ENCODE measurements at places on chromosomes 12 and 14.

DNA sequence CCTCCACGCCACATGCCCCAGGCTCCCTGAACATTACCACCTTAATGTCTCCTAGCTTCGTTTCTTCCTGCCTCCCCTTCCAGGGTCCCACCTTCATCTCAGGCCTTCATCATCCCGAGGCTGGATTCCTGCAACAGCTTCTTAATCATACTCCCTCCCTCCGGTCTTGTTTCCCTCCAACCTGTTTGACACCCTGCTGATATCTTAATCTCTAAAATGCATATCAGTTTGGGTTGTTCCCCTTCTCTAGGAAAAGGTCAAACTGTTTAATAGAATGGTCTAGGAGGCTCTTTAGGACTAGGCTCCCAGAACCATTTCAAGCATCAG is 125.5 kb upstream of the ARHGAP5 start:
- no peak for DNase-seq

GRCh38 chr12:131941987-131942341 is 7.8 kb upstream of the EP400 start:
- no peak for DNase-seq

- DNase-seq: no peak
Observed at GRCh38 chr14:102486513-102487203, 22.9 kb downstream of the ANKRD9 start.

DNA sequence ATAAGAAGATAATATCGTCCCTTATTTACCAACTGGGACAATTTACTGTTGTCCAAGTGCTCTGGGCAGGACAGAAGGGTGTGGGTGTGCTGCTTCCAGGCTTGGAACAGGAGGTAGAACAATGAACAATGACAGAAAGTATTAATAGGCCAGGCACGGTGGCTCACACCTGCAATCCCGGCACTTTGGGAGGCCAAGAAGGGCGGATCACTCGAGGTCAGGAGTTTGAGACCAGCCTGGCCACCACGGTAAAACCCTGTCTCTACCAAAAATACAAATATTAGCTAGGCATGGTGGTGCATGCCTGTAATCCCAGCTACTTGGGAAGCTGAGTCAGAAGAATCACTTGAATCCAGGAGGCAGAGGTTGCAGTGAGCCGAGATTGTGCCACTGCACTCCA is 2.5 kb downstream of the IFI27 start:
- DNase-seq: no peak
